Motor neuron (in vitro differentiated cells): ENCODE measurements at places on chromosomes 16 and 17.

GRCh38 chr17:83096401-83097224, 17.2 kb downstream of the METRNL start:
- ATAC-seq, result no peak

- no peak for ATAC-seq
These were observed 3.7 kb downstream of the TMEM204 start for GRCh38 chr16:1537138-1537577.

GRCh38 chr17:32831627-32832243, 45.2 kb downstream of the MYO1D start:
- no peak for ATAC-seq

DNA sequence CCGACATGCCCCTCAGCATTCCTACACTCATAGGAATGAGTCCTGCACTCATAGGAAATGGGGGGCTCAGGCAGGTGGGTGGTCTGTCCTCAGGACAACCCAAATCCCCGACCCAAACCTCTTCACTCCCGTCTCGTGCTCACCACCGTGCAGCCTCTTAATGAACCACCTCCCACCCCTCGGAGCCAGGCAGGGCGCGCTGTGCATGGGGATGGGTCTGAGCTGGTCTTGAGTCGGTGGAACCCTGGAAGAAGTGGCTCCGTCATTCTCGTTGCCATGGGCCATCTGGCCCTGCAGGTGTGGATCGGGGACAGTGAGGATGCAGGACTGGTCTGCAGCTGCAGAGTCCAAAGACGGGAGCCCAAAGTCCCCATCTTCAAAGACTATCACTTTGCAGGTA, 6.4 kb upstream of the RAB40B start:
- no peak for ATAC-seq

- ATAC-seq, result no peak
These were observed 25.7 kb upstream of the SLC39A11 start for GRCh38 chr17:73118139-73118538.

GRCh38 chr16:56844056-56844455, 21.0 kb upstream of the SLC12A3 start:
- peak; percentile 31 for ATAC-seq

- ATAC-seq, result no peak
These were observed 11.2 kb upstream of the HP start for GRCh38 chr16:72043058-72043457.

GRCh38 chr17:60627124-60627523, 27.1 kb downstream of the PPM1D start:
- ATAC-seq, result no peak

DNA sequence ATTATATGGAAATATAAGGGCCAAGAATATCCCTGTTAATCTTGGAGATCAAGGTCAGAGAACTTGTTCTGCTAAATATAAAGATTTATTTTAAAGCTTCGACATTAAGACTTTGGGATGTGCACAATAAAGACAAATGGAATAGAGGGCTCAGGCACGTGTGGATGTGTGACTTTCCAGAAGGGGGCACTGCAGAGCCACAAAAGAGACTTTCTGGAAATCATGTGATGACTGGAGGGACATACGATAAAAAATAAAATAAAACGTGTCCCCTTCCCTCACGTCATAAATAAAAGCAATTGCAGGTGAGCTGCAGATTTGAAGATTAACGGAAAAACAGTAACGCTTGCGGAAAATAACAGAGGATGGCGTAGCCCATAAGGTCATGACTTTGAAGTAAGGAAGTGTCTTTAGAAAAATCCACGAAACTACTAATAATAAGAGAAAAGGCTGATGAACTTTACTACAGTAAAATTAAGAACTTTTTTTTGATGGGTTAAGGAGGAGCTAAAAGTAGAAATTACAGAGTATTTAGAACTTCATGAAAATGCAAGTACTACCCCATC, 9.4 kb upstream of the ENGASE start:
- ATAC-seq, result no peak

DNA sequence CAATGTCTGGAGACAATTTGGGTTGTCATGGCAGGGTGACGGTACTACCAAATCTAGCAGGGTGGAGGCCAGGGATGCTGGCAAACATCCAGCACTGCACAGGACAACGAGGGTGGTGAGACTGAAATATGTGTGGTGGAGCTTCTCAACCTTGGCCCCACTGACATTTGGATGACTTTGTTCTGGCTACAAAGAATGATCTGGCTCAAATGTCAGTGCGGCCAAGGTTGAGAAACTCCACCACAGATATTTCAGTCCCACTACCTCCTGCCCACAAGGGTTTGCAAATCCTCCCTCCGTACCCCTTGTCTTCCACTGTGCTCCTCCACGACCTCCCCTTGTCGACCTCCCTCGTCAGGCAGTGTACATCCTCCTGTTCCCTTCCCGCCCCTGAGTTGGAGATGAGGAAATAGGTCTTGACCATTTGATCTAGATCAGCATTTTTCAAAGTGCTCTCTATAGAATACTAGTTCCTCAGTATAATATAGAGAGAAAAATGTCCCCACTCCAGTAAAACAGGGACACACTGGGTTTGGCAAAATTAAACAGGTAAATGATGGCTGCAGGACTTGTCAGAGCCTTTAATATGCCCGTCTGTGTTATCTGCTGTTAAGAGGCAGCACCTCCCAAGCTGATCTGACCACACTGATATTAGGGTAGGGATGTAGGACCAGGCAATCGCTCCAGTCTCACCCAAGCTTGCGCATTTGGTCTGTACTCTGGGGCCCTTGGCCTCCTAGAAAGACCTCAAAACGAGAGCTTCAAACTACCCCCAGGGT, 6.8 kb downstream of the OSGIN1 start:
- no peak for ATAC-seq

DNA sequence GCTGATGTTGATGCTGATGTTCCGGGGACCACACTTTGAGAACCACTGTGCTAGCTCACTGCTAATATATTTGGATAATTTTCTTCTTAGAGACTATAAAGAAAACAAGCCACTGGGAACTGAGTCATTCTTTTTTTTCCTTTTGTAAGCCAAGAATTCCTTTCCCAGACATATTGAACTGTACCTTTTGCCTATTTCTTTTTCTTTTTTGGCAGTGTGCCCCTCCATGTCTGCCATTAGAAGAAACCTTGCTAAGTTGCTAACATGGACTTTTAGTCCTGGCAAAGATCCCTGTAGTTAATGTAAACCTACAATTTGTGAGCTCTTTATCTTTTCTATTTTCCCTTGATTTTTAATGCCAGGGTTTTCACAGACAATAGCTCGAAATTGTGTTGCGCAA, 17.3 kb upstream of the ERCC4 start:
- no peak for ATAC-seq

DNA sequence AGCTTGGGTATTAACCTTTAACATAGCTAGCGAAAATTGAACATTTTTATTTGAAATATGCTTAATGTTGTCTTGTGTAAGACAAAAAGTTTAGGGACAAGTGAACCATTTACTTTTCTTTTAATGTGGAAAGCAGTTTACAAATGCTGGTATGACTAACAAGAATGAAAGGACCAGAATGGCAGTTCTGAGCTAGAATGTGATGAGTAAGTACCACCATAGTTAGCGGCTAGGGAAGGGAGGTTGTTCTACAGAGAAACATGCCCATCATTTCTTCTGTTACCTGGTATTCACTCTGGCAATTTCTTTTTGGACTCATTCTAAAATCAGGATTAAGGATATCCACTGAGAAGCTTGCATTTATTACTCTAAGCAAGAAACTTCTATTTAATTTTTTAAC, 121.1 kb downstream of the WWOX start:
- no peak for ATAC-seq

DNA sequence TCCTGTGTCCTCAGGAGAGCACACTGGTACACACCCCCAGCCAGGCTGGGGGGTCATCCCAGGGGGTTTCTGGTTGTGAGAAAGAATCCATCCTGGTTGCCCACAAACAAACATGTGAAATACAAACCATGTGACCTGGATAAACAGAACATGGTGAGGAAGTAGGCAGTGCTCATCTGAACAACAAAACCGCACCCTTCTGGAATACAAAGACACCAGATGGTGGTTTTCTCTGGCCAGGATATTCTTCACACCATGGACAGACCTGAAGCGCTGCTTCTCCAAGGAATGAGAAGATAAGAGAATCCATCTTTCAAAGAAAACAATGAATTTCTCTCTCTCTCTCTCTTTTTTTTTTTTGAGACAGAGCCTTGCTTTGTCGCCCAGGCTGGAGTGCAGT, 302.3 kb downstream of the SLC39A11 start:
- ATAC-seq, result no peak

DNA sequence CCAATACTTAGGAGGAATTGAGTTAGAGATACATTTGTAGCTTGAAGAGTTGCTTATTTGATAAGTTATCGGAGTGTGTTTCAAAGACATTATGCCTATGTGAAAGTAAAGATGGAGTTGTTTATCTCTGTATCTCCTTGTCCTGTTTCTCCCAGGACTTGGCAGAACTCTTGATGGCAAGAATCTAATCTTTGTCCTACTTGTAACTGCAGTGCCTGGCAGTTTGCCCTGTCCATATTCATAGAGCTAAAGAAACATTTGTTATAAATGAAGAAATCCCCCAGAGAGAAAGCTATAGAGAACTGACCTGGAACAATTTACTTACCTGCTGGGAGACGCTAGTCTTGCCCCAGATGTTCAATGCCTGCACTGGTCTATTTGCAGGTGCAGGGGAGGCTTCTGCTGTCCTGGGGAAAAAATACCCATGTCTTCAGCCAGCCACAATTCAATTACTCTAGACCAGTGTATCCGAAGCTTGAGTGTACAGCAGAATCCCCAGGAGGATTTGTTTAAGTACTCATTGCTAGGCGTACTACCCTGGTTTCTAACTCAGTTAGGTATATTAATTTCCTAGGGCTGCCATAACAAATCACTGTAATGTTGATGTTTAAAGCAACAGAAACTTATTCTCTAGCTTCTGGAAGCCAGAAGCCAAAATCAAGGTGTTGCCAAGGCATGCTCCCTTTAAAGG, 410.0 kb upstream of the HSBP1 start:
- peak; percentile 61 for ATAC-seq

- ATAC-seq, result peak; percentile 66
These were observed 9.0 kb downstream of the TMEM98 start for GRCh38 chr17:32936894-32937500.

- ATAC-seq, result peak; percentile 60
These were observed 1.6 kb downstream of the PITPNC1 start for GRCh38 chr17:67378454-67379250.

- ATAC-seq, result no peak
These were observed 828.8 kb upstream of the SOX9 start for GRCh38 chr17:71292006-71292405.

GRCh38 chr17:32261417-32261736, 4.3 kb upstream of the RHBDL3 start:
- no peak for ATAC-seq

- no peak for ATAC-seq
These were observed 5.4 kb downstream of the HEATR3 start for GRCh38 chr16:50071075-50071671.

DNA sequence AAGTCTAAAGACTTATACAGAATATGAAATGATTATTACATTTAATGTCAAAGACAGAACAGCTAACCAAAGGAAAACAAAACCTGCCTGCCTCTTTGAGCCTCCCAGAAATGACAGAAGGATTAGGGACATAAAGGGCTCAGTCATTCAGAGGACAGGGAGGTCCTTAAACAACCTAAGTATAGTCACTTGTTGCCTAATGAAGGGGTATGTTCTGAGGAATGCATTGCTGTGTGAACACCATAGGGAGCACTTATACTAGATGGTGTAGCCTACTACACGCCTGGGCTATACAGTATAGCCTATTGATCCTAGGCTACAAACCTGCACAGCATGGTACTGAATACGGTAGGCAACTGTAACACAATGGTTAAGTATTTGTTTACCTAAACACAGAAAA, 106.4 kb downstream of the PARN start:
- ATAC-seq, result no peak

DNA sequence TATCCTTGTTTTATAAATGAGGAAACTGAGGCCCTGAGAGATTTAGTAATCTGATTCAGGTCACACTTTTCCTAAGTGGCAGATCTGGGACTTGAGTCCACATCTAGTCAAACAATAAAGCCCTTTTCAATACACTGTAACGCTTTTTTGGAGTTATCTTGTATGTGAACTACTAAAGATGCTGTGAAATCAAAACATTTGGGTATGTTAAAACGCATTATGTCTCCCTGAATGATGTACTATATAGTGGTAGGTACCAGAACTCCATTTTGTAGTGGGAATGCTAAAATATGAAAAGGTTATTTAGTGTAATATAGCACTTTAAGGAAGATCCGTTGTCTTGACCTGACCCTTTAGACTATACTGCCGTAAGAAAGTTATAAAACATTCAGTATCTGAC, 57.2 kb downstream of the NACA2 start:
- ATAC-seq, result no peak

- no peak for ATAC-seq
These were observed 67.0 kb downstream of the IQCK start for GRCh38 chr16:19785081-19785480.
